ENCODE measurements at places on chromosomes 16 and 17.

DNA sequence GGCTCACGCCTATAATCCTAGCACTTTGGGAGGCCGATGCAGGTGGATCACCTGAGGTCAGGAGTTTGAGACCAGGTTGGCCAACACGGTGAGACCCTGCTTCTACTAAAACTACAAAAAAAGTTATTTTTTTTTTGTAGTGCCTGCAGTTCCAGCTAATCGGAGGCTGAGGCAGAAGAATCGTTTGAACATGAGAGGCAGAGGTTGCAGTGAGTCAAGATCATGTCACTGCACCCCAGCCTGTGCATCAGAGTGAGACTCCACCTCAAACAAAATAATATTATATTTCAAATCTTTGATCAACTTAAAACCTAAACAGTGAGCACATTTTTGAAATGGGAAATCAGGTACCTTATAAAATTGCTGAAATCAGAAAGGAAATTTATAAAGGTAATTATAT is 36.5 kb downstream of the NCOR1 start:
- DNase-seq, result no peak

- DNase-seq, result no peak
Observed at GRCh38 chr16:49651996-49652395, 203.9 kb downstream of the ZNF423 start.

DNA sequence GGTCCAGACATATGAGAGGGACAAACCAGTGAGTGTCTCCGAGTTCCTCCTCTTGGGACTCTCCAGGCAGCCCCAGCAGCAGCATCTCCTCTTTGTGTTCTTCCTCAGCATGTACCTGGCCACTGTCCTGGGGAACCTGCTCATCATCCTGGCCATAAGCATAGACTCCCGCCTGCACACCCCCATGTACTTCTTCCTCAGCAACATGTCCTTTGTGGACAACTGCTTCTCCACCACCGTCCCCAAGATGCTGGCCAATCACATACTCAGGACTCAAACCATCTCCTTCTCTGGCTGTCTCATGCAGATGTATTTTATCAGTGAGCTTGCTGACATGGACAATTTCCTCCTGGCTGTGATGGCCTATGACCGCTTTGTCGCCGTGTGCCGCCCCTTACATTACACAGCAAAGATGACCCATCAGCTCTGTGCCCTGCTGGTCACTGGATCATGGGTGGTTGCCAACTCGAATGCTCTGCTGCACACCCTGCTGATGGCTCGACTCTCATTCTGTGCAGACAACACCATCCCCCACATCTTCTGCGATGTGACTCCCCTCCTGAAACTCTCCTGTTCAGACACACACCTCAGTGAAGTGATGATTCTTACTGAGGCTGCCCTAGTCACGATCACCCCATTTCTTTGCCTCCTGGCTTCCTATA is 19.2 kb downstream of the ZNF200 start:
- DNase-seq, result no peak

DNA sequence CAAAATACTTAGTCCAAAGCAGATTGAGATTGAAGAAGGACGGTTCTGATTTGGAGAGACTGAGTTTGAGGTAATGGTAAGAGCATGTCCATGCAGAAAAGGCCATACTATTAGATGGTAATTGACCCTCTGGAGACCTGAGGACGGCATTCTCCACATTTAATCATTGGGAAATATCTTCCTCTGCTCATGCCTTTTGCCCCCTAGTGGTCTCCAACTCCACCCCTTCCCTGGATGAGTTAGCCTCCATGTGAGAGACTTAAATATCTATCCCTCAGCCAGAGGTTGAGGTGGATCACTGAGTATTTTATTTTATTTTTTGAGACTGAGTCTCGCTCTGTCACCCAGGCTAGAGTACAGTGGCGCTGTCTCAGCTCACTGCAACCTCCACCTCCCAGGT is 10.4 kb upstream of the OR3A1 start:
- no peak for DNase-seq

- no peak for DNase-seq
Observed at GRCh38 chr16:15980329-15980728, 30.9 kb downstream of the ABCC1 start.

- DNase-seq, result no peak
Observed at GRCh38 chr16:86828653-86829052, 250.3 kb downstream of the FOXL1 start.

DNA sequence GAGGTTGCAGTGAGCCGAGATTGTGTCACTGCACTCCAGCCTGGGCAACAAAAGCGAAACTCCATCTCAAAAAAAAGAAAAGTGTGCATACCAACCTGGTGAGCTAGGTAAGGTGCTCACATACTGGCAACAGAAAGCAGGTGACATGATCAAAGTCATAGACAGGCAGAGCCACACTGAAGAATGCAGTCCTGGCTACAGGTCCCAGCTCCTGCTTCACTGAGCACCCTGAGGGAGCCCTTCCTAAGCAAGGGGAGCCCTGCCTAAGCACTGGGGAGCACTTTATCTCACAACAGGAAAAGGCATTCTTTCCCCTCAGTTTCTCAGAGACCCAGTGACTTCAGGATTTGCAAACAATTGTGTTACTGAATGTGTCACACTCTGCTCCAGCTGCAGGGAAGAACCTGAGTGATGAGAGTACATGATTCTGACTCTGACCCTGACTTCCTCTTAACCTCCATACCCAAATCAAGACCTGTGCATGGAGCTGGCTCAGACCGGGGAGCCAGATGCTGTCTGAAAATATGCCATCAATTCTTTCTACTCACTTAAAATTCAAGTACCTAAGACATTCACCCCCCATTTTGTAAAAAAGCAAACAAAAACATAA is 40.5 kb downstream of the ANKRD11 start:
- DNase-seq, result no peak

GRCh38 chr17:68783861-68784260 is 171.3 kb downstream of the ABCA8 start:
- DNase-seq, result no peak

DNA sequence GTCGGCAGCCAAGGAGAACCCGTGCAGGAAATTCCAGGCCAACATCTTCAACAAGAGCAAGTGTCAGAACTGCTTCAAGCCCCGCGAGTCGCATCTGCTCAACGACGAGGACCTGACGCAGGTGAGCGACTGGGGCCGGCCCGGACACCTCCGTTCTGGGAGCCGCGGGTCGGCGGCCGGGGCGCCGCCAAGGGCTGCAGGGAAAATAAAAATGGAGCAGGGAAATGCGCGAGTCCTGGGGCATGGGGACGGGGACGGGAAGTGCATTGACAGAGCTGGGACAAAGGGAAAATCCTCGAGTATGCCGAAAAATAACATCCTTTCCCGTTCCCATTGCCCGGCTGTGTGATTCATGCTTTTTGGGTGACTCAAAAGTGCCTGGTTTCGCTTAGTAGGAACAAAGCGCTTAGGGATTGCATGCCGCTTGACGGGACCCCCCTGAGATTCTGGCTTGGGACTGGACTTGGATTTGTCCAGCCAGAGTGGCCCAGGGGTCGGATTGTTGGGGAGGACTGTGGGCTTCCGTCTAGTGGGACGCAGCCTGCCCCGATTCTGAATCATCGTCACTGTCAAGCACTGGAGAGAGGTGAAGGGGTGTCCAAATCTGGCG is 699 bp downstream of the MPRIP start:
- DNase-seq, result no peak

DNA sequence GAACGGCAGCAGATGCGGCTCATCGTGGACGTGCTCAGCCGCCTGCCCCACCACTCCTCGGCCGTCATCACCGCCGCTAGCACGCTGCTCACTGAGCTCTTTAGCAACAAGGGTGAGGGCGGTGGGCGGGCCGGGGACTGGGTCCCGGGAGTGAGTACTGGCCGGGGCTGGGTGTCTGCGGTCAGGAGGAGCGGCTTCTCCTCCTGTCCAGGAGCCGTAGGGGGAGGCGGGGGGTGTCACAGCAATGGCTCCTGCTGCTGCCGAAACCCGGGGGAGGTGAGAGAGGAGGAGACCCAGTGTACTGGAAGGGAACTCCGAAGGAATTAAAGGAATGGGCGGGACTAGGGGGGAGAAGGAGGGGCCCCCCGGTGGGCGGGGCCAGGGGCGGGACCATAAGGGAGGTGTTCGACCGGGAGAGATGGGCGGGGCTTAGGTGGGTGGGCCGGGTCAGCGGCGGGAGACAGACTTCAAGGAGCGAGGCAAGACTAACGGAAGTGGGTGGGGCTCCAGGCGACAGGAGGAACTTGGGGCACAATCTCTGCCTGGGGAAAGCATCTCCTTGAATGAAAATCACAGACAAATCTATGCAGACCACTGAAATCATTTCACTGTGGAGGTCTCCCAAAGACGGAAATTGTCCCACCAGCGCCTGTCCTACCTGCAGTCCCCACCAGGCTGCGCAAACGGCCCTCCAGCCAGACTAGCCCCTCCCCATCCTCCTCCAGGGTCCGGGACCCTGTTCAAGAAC is 2.4 kb downstream of the NAGS start:
- DNase-seq, result peak; percentile 95

- no peak for DNase-seq
Observed at GRCh38 chr16:72810480-72810879, 237.4 kb downstream of the ZFHX3 start.

DNA sequence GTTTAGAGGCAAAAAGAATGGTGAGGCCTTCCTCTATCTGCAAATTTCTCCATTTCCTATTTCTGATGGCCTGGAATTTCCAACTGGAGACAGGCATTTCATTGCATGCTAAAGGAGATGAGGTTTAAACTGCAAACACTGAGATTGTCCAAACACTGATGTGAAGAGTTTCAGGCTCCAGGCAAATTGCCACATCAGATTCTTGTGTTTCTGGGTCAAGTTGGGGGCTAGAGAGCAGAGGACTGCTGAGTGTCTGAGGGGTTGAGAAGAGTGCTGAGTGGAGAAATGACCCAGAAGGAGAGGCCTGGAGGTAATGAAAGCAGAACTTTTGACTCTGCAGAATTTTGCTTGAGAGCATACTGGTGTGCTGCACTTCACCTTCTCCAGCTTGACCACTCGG is 216.7 kb upstream of the MPHOSPH6 start:
- DNase-seq, result no peak
